Smooth muscle cell of bladder (primary cell): ENCODE measurements at places on chromosomes 4 and X. TPM values are rescaled to one million over a fixed set of nuclear protein-coding genes. Genes with fewer than 3 reads are reported as not detected.

SH3RF1 gene
- 12.7 and 16.3 TPM in 2 replicates for total RNA-seq

GDI1 gene
- total RNA-seq: 58.6 and 81.1 TPM in 2 replicates

ALPK1 gene
- total RNA-seq: 20.3 and 25.7 TPM in 2 replicates

OPN1MW2 gene
- total RNA-seq: not detected in 2 replicates

KCNIP4 gene
- total RNA-seq: not detected in 2 replicates

SSX3 gene
- total RNA-seq: not detected in 2 replicates
